ENCODE measurements at places on chromosomes 7 and 10. TPM values are rescaled to one million over a fixed set of nuclear protein-coding genes. Genes with fewer than 3 reads are reported as not detected.

- peaks cover 3% of the 10 kb centered on the region for H3K4me1 ChIP-seq
- DNase-seq: peak; percentile 75
- no peaks in the 10 kb centered on the region for H3K27me3 ChIP-seq
- H3K4me3 ChIP-seq: no peak overlapping the region
These were observed 59.1 kb upstream of the CALD1 start for GRCh38 chr7:134720091-134720935.

DNA sequence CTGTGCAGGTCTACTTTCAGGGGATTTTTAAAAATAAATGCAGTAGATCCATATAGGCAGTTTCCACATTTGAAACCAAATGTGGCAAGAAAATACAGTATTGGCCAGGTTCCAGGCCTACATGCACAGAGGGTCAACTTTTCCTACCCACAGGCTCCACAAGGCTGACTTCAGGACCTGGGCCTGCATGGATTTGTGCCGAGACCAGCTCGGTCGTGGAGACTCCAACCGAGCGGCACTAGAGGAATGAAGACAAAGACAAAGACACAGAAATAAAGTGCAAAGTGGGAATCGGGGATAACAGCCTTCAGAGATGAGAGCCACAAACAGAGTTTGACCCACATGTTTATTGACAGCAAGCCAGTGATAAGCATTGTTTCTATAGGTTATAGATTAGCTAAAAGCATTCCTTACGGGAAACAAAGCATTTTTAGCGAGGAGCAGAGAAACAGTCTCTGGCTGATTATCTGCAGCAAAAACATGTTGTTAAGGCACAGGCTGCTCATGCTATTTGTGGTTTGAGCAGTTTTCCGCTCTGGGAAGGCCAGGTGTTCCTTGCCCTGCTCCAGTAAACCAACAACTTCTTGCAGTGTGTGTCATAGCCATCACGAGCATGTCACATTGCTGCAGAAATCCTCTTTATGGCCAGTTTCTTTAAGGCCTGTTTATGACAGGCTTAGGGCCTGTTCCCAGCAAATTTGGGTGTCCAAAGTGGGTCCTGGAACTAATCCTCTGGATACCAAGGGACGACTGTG is 52.6 kb downstream of the ZNF37A start:
- no peak overlapping the region for H3K4me3 ChIP-seq
- no peaks in the 10 kb centered on the region for H3K27me3 ChIP-seq
- no peak overlapping the region for H3K27ac ChIP-seq
- H3K4me1 ChIP-seq: no peaks in the 10 kb centered on the region

- H3K27ac ChIP-seq: no peak overlapping the region
- H3K4me1 ChIP-seq: no peaks in the 10 kb centered on the region
- no peak overlapping the region for H3K4me3 ChIP-seq
- DNase-seq: no peak
These were observed 121.0 kb downstream of the NPY start for GRCh38 chr7:24405002-24405401.

- no peaks in the 10 kb centered on the region for H3K27me3 ChIP-seq
- H3K4me1 ChIP-seq: no peaks in the 10 kb centered on the region
- H3K36me3 ChIP-seq: no peaks in the 10 kb centered on the region
- DNase-seq: peak; percentile 86
- no peak overlapping the region for H3K27ac ChIP-seq
These were observed 107.2 kb upstream of the FAM180A start for GRCh38 chr7:135855846-135856245.

- H3K27me3 ChIP-seq: no peaks in the 10 kb centered on the region
- H3K4me1 ChIP-seq: no peaks in the 10 kb centered on the region
- no peak overlapping the region for H3K4me3 ChIP-seq
- no peak for DNase-seq
- H3K36me3 ChIP-seq: no peaks in the 10 kb centered on the region
- H3K27ac ChIP-seq: no peak overlapping the region
These were observed 424.0 kb downstream of the EXOC4 start for GRCh38 chr7:133676805-133677370.

- H3K4me1 ChIP-seq: peaks cover 3% of the 10 kb centered on the region
- H3K4me3 ChIP-seq: no peak overlapping the region
- peaks cover 8% of the 10 kb centered on the region for H3K36me3 ChIP-seq
- H3K27ac ChIP-seq: no peak overlapping the region
- DNase-seq: no peak
These were observed 143.1 kb upstream of the STK17A start for GRCh38 chr7:43439631-43440401.

- H3K27me3 ChIP-seq: no peaks in the 10 kb centered on the region
- H3K4me1 ChIP-seq: peaks cover 9% of the 10 kb centered on the region
- H3K4me3 ChIP-seq: no peak overlapping the region
- DNase-seq: no peak
- H3K27ac ChIP-seq: no peak overlapping the region
- H3K36me3 ChIP-seq: no peaks in the 10 kb centered on the region
These were observed 54.7 kb upstream of the EBF3 start for GRCh38 chr10:130018730-130019185.

GRCh38 chr10:109030581-109031210 is 892.6 kb downstream of the XPNPEP1 start:
- no peak overlapping the region for H3K4me3 ChIP-seq
- H3K36me3 ChIP-seq: no peaks in the 10 kb centered on the region
- no peaks in the 10 kb centered on the region for H3K4me1 ChIP-seq
- DNase-seq: no peak
- H3K27me3 ChIP-seq: no peaks in the 10 kb centered on the region

DNA sequence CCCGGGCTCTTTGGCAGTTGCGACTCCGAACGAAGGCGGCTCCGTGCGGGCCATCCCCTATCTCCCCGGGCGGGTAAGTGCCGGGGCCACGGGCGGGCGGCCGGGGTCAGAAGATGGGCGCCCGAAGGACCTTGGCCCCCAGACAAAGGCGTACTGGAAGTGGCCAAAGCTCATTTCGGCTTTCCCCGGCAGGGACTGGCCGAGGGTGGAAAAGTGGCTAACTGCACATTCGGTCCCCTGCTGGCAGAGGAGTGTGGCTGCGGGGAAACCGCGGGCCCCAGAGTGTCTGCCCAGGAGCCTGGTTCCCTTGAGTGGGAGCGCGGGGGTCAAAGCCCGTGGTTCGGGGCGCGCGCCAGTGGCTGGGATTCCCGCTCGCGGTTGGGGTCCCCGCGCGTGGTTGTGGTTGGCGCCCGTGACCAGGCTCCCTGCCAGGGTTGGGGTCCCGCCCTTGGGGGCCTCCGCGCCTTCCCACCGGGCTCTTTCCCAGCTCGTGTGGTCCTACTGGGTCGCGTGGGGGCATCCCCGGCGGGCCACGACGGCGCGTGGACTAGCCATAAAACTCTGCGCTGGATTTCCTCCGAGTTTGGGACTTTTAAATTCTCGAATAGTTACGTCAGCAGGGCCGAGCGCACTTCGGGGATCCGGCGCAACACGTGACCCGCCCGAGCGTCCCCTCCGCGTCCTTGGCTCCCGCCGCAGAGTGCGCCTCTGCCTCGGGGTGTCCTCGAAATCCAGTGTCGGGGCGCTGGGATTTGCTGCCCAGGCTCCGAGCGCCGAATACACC is 124.4 kb downstream of the TACC2 start:
- H3K4me3 ChIP-seq: peak overlapping the region; percentile 59
- DNase-seq: no peak
- H3K4me1 ChIP-seq: peaks cover 21% of the 10 kb centered on the region
- H3K27me3 ChIP-seq: peaks cover 19% of the 10 kb centered on the region
- H3K36me3 ChIP-seq: no peaks in the 10 kb centered on the region
- peak overlapping the region; percentile 88 for H3K27ac ChIP-seq

GRCh38 chr7:82053453-82054032 is 283.7 kb upstream of the HGF start:
- no peaks in the 10 kb centered on the region for H3K27me3 ChIP-seq
- H3K27ac ChIP-seq: no peak overlapping the region
- no peak for DNase-seq
- no peaks in the 10 kb centered on the region for H3K36me3 ChIP-seq

- DNase-seq: no peak
- H3K4me1 ChIP-seq: peaks cover 54% of the 10 kb centered on the region
- H3K36me3 ChIP-seq: peaks cover 15% of the 10 kb centered on the region
- H3K27ac ChIP-seq: no peak overlapping the region
- H3K4me3 ChIP-seq: no peak overlapping the region
These were observed 6.5 kb downstream of the DIP2C start for GRCh38 chr10:682931-683447.

GRCh38 chr10:110149259-110149658 is 58.1 kb upstream of the MXI1 start:
- H3K27ac ChIP-seq: no peak overlapping the region
- H3K36me3 ChIP-seq: no peaks in the 10 kb centered on the region
- H3K27me3 ChIP-seq: no peaks in the 10 kb centered on the region
- peaks cover 28% of the 10 kb centered on the region for H3K4me1 ChIP-seq
- DNase-seq: no peak

DNA sequence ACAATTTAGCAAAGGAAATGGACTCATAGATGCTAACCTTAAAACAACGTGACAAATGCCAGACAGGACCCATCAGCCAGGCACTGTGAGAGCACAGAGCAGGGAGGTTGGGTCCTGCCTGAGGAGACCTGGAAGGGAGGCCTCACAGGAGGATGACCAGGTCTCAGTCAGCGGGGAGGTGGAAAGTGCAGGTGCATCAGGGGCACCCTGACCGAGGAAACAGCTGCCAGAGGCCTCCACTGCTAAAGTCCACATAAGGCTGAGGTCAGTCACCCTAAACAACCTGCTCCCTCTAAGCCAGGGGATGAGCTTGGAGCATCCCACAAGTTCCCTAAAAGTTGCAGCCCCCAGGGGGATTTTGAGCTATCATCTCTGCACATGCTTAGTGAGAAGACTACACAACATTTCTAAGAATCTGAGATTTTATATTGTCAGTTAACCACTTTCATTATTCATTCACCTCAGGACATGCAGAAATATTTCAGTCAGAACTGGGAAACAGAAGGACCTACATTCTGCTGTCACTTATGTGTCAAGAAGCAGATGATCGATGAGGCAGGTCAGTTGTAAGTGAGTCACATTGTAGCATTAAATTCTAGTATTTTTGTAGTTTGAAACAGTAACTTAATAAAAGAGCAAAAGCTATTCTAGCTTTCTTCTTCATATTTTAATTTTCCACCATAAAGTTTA is 157.6 kb upstream of the LANCL2 start:
- no peak overlapping the region for H3K27ac ChIP-seq
- H3K4me3 ChIP-seq: no peak overlapping the region
- peaks cover 10% of the 10 kb centered on the region for H3K4me1 ChIP-seq
- H3K27me3 ChIP-seq: no peaks in the 10 kb centered on the region

DPP6 gene
- 60.7 TPM for total RNA-seq

AOC1 gene
- total RNA-seq: 0.20 TPM

SYT15B gene
- total RNA-seq: 1.8 TPM

USP6NL gene
- 25.5 TPM for total RNA-seq

SFTPA1 gene
- not detected for total RNA-seq

SLC13A1 gene
- total RNA-seq: not detected

TMEM225B gene
- 1.4 TPM for total RNA-seq

KRIT1 gene
- total RNA-seq: 72.5 TPM

HMX2 gene
- not detected for total RNA-seq

LIPF gene
- total RNA-seq: not detected

PNLIPRP1 gene
- total RNA-seq: not detected

KCND2 gene
- 74.5 TPM for total RNA-seq

OLAH gene
- 0.79 TPM for total RNA-seq

FEZF1 gene
- total RNA-seq: 0.77 TPM

TFPI2 gene
- total RNA-seq: 5.4 TPM
